ENCODE measurements at places on chromosomes 4 and X.

GRCh38 chr4:189659287-189659686, 281.4 kb upstream of the FRG1 start:
- no peak overlapping the region for H3K27ac ChIP-seq
- no peaks in the 10 kb centered on the region for H3K27me3 ChIP-seq
- H3K36me3 ChIP-seq, result no peaks in the 10 kb centered on the region

DNA sequence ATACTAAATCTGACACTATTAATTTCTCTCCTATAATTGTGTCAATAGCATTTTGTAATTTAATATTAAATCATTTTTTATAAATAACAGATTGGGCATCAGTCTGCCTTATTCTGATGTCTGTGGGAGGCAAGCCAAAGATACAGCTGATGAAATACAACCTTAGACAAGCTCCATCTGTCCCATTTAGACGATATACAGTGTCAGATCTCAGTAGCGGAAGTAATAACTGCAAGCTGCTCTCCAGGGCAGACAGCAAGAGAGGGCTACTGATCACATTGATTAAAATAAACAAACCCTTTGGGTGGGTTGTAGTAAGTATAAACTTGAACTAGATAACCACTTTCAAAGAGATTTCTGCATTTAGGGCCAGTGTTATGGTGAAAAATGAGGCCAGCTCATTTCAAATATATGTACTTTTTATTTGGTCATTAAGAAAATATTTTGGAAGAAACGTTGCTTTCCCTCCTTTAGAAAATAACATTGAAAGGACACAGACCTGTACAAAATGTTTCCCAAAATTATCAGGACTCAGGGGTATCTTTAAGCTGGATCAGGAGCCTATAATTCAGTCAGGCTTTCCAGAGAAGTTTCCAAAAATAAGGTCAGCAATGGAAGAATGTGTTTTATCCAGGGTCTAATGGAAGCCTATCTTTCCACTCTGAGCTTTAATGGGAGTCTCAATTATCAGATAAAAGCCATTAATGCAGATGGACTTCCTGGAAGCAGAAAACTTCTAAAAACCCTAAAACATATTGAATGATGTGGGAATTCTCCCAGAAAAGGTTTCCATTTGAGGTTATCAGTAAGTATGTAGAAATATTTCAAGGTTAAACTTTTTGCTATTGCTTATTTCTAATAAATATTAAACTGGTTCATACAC, 1028.8 kb upstream of the IGFBP7 start:
- H3K36me3 ChIP-seq, result no peaks in the 10 kb centered on the region
- no peak overlapping the region for H3K27ac ChIP-seq
- no peaks in the 10 kb centered on the region for H3K4me1 ChIP-seq
- no peak for DNase-seq
- no peak overlapping the region for H3K4me3 ChIP-seq

DNA sequence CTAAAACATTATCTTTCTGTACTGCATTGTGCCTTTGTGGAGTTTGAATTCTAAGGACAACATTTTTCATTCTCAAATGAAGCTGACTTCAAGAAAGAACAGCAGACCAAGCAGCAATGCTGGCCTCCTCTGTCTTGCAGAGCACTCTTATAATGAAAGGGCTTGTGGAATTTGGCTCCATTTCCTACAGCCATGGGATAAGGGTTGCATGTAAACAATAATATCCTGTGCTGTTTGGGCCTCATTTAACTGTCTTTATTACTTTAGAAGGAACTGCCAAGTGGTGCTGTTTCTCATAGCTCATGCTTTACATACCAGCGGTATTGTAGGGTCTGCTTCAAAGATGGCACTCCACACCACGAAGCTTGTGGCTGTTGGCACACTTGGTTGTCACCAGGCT, 111.4 kb upstream of the EOLA2 start:
- H3K4me3 ChIP-seq, result no peak overlapping the region
- no peak for DNase-seq
- no peaks in the 10 kb centered on the region for H3K4me1 ChIP-seq
- H3K27ac ChIP-seq, result no peak overlapping the region

GRCh38 chrX:15816886-15817285, 26.6 kb downstream of the ZRSR2 start:
- H3K27ac ChIP-seq, result no peak overlapping the region
- H3K36me3 ChIP-seq, result peaks cover 2% of the 10 kb centered on the region
- H3K4me3 ChIP-seq, result no peak overlapping the region

DNA sequence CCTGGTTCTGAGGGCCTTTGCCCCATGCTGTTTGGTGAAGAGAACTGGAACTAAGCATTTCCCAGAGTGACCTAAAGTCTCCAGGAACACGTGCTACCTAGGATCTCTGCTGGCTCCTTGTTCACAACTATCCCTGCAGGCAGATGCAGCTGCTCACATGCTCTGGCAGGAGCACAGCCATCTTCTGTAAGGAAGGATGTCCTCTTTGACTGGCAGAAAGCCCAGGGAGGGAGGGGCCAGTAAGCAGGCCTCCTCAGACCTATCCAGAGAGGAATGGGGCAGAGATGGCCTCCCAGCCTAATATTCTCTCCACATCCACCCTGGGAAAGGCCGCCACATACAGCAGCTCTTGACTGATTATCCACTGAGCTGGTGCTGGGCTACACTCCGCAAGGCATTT, 142.8 kb upstream of the EOLA2 start:
- H3K36me3 ChIP-seq, result no peaks in the 10 kb centered on the region
- H3K27me3 ChIP-seq, result no peaks in the 10 kb centered on the region
- H3K27ac ChIP-seq, result no peak overlapping the region
- no peaks in the 10 kb centered on the region for H3K4me1 ChIP-seq
- DNase-seq, result no peak
- H3K4me3 ChIP-seq, result no peak overlapping the region

DNA sequence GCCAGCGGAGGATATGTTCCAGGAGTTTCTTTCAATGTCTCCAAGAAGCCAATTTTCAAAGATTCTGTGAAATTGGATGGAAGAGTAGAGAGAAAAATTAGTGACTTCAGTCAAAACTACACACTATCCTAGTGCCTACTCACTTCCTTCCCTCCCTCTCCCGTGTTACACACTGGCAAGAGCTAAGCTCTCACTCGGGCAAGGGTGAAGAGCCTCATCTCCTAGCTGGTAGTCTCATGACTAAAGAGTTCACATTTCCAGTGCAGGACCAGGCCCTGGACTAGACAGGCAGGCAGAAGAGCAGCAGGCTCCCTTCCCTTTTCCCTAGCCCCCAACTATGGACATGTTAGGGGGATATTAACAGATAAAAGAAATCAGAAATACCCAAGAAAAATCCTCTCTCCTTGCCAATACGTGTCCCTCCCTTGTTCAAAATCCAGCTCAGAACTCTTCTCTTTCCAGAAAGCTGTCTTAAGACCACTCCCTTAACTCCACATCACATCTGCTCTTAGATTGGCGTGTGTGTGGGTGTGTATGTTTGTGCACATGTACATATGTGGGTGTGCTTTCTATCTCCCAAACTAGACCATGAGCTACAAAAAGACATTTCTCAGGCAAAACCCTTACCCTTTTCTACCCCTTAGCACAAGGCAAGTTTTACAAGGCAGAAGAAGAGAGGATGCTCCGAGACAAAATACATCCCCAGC, 29.9 kb downstream of the ZDHHC9 start:
- no peak overlapping the region for H3K4me3 ChIP-seq
- H3K4me1 ChIP-seq, result no peaks in the 10 kb centered on the region
- no peaks in the 10 kb centered on the region for H3K27me3 ChIP-seq
- DNase-seq, result no peak
- H3K27ac ChIP-seq, result no peak overlapping the region

DNA sequence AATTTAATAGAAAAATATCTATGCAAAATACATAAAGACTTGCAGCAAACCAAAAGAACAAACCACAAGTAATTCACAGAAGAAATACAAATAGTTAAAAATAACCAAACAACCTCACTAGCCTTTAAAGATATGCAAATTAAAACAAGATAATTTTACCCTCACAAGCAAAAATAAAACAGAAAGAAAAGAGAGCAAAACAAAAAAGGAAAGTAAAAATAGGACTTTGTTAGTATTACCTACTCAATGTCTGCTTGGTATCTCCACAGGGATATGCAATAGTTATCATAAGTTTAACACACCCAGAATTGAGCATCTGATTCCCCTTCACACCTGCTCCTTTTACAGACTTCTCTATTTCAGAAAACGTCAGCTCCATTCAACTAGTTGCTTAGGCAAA, 737.5 kb upstream of the MAGEB2 start:
- H3K4me3 ChIP-seq, result no peak overlapping the region
- no peaks in the 10 kb centered on the region for H3K4me1 ChIP-seq
- no peaks in the 10 kb centered on the region for H3K27me3 ChIP-seq
- no peak for DNase-seq

GRCh38 chrX:150513544-150513943, 54.9 kb upstream of the MTM1 start:
- no peak overlapping the region for H3K27ac ChIP-seq
- peaks cover 19% of the 10 kb centered on the region for H3K36me3 ChIP-seq
- H3K4me3 ChIP-seq, result no peak overlapping the region
- no peak for DNase-seq

GRCh38 chr4:113423631-113424030, 337.9 kb downstream of the CAMK2D start:
- H3K4me1 ChIP-seq, result no peaks in the 10 kb centered on the region
- no peak overlapping the region for H3K4me3 ChIP-seq
- H3K27me3 ChIP-seq, result no peaks in the 10 kb centered on the region
- no peak for DNase-seq
- H3K27ac ChIP-seq, result no peak overlapping the region
- H3K36me3 ChIP-seq, result no peaks in the 10 kb centered on the region

DNA sequence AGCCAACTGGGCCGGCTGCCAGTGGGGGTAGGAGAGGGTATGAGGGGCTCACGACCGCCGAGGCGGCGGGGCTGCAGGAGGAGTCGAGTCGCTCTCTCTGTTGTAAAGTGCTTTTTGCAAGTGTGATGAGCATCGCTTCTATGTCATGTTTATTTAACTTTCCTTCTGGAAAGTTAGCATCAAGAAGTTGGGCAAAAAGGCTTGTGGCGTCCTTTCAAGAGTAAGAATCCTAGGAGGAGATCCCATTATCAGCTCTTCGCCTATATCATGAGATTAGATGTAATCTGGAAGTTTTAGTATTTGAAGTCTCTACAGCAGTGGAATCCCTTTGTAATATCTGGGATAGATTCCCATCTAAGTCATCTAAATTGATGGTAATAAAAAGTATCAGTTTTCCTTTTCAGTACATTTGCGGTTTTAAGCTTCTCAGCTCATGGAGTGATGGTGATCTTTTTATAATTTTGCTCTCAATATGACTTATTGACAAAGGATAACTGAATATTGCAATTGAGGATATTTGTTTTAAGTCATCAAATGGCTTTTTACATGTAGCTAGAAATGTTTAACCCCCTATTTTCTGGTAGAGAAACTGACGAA, 1.7 kb downstream of the GALNT7 start:
- H3K27me3 ChIP-seq, result no peaks in the 10 kb centered on the region
- H3K4me3 ChIP-seq, result peak overlapping the region; percentile 69
- H3K36me3 ChIP-seq, result no peaks in the 10 kb centered on the region
- DNase-seq, result no peak
- H3K27ac ChIP-seq, result peak overlapping the region; percentile 76
- H3K4me1 ChIP-seq, result peaks cover 5% of the 10 kb centered on the region

DNA sequence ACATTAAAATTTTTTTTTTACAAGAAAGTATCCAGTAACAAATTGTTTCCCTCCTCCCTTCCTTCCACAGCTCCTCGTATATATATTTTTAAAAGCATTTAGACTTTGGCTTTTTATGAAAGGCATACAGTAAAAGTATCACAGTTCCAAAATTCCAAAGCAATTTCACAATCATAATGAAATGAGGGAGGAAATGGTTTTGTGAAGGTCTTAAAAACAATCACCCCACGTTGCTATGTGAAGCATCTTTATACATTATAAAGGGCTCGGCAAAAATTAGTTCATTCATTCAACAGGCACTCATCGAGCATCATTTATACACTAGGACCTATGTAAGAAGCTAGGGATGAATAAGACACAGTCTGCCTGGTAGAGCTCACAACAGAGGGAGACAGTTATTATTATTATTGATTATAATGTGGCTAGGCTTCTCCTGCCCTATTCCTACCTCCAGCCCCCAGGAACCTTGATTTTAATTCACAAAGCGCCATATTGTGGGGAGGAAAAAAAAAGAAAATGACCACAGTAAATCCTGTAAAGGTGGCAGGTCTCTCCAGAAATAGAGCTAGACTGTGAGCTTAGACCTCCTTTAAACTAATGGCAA, 239.9 kb downstream of the MAML3 start:
- H3K27ac ChIP-seq, result no peak overlapping the region
- H3K4me1 ChIP-seq, result no peaks in the 10 kb centered on the region
- no peaks in the 10 kb centered on the region for H3K27me3 ChIP-seq
- DNase-seq, result no peak
- no peak overlapping the region for H3K4me3 ChIP-seq

GRCh38 chr4:77994194-77994721, 62.9 kb upstream of the FRAS1 start:
- H3K36me3 ChIP-seq, result no peaks in the 10 kb centered on the region
- DNase-seq, result peak; percentile 33
- H3K27me3 ChIP-seq, result no peaks in the 10 kb centered on the region
- H3K4me1 ChIP-seq, result no peaks in the 10 kb centered on the region
- no peak overlapping the region for H3K4me3 ChIP-seq
- no peak overlapping the region for H3K27ac ChIP-seq

DNA sequence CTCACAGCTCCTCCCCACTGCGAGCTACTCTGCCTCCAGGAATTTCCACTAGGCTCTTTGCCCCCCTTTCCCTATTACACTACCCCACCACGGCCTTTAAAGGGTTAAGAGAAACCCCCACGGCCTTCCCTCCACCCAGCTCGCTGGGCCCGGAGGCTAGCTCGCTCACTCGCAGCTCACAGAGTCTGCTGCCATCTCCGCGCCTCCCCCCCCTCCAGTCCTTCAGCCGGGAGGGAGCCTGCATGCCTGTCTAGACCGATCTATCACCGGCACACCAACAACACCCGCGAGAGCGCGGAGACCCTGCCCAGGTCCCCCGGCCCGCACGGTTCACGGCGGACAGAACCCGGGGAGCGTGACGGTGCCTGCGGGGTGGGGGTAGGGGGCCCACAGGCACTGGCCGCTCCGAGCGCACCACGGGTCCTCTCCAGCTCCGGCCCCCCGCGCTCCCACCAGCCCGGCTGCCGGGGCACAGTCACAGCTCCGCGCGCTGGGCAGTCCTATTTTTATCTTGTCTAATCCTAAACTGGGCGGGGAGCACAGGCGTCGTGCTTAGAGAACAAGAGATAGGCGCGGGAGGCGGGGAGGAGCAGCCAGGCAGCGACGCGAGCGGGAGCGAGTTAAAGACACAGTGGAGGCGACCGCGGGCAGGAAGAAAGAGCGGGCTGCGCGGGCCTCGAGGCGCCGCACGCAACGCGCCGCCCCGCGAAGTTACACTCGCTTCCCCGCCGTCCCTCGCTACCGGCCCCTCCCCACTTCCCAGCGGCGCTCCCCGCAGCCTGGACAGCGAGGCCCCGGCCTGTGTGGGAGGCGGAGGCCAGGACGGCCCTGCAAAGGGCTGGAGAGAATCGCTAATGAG, 3.5 kb downstream of the BCOR start:
- H3K27me3 ChIP-seq, result peaks cover 52% of the 10 kb centered on the region
- no peaks in the 10 kb centered on the region for H3K36me3 ChIP-seq
- DNase-seq, result no peak
- peaks cover 50% of the 10 kb centered on the region for H3K4me1 ChIP-seq
- peak overlapping the region; percentile 49 for H3K27ac ChIP-seq

- H3K27ac ChIP-seq, result no peak overlapping the region
- no peaks in the 10 kb centered on the region for H3K36me3 ChIP-seq
- H3K27me3 ChIP-seq, result no peaks in the 10 kb centered on the region
- H3K4me1 ChIP-seq, result no peaks in the 10 kb centered on the region
Observed at GRCh38 chr4:48324281-48324680, 17.0 kb upstream of the SLAIN2 start.

GRCh38 chrX:55127692-55128091, 38.9 kb downstream of the PAGE2 start:
- H3K27me3 ChIP-seq, result peaks cover 2% of the 10 kb centered on the region
- H3K4me1 ChIP-seq, result no peaks in the 10 kb centered on the region
- DNase-seq, result no peak
- H3K36me3 ChIP-seq, result no peaks in the 10 kb centered on the region

Data from spinal cord (tissue), 10 donors.